ENCODE measurements at places on chromosomes 7 and 10.
A peak's percentile ranks its signal among the peaks of the same experiment; 100 is the strongest.

GRCh38 chr10:44769450-44769849 is 141.7 kb upstream of the TMEM72 start:
- DNase-seq = no peak

GRCh38 chr10:51246156-51246555 is 171.9 kb downstream of the PRKG1 start:
- DNase-seq = no peak

DNA sequence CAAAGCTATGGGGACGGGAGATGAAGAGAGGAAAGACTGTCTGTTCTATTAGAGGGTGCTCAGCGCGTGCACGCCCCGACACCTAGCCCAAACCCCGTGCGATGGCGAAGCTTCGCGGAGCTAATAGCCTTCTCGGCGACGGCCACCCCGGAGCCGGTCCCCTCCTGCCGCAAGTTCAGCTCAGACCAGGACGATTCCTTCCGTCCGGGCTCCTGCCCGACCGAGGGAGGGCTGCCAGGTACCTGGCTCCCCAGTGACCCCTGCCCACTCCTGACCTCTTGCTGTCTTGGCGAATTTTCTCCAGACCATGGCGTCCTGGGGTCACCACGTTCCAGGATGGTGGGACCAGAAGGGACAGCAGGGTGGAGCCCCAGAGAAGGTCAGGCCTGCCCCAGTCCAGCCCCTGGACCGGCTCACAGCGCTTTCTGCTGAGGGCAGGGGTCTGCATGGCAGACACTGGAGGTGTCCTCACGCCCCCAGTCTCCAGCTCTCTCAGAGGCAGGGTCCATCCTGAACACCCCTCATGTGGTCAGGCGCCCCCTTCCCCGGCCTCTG is 36.7 kb downstream of the UNCX start:
- DNase-seq = peak; percentile 19

DNA sequence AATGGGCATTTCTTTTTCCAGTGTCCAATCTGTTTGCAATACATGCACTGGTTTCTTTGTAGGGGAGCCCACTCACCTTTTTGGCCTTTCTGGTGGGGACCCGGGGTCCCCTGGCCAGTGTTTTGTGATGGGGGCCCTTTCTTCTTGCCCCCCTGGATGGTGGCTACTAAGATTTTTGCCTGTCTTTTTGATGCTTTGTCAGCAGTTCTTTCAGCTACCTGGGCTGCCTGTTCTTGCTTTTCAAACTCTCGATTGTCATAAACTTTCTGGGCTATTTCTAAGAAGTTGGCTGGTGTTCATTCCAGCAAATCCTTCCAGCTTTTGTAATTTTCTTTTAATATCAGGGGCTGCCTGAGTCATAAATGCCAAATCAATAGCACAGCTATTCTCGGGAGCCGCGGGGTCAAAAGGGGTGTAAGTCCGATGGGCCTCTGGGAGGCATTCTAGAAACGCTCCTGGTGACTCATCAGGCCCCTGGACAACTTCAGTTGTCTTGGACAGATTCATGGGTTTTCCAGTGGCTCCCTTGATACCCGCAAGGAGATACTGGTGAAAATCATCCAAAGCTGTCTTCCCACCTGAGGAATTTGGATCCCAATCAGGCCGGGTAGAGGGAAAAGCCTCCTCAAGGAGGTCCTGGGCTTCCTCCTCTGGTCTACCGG is 79.0 kb downstream of the PRR15 start:
- DNase-seq = no peak

DNA sequence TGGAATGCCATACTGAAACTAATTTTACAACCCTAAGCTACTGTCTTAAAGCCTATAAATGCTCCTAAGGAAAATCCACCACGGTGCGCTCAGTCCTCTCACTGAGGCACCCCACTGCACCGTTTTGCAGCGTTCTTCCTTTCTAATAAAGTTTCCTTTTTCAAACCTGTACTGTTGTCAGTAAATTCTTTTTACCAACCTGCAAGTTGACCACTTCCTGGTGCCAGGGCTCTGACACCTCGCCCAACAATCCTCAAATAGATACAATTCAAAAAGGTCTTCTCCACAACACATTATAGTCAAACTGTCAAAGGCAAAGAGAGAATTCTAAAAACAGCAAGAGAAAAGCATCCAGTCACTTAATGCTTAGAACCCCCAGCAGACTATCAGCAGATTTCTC is 42.8 kb downstream of the HERPUD2 start:
- DNase-seq = no peak

DNA sequence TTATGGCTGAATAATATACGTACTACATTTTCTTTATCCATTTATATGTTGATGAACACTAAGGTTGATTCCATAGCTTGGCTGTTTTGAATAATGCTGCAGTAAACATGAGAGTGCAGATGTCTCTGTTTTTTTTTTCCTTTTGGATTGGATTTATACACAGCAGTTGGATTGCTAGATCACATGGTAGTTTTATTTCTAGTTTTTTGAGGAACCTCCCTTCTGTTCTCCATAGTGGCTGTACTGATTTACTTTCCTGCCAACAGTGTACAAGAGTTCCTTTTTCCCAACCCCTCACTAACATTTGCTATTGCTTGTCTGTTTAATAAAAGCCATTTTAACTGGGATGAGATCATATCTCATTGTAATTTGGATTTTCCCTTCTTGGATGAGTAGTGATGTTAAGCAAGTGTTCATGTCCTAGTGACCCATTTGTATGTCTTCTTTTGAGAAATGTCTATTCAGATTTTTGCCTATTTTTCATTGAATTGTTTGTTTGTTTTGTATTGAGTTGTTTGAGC is 36.0 kb downstream of the ABCA13 start:
- DNase-seq = no peak
